Activated CD8-positive, alpha-beta memory T cell treated with anti-CD3 and anti-CD28 coated beads for 4 hours (primary cell): ENCODE measurements at places on chromosomes 3 and 15.

GRCh38 chr15:100595964-100596363, 6.0 kb downstream of the LINS1 start:
- DNase-seq, result no peak

GRCh38 chr3:161444694-161445077, 51.9 kb upstream of the OTOL1 start:
- no peak for DNase-seq

- DNase-seq, result no peak
Observed at GRCh38 chr3:183878071-183878470, 6.6 kb downstream of the PARL start.

DNA sequence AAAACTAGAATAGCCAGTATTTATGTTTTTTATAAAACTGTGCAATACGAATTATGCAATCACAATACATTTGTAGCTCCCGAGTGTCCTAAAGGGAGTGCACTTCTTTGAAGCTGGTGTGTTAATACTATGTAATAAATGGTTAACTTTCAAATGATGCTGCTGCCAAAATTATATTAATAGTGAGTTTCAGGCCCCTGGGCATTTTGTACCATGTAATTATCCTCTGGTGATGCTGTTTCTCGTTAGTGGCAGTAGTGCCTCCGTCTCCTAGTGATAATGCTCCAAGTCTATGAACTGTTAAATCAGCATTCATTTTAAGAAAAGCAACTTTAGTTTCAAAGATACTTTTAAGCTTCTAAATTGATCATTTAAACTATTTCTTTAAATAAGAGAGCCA, 132.7 kb upstream of the BHLHE40 start:
- no peak for DNase-seq

GRCh38 chr15:63944681-63944955, 101.7 kb downstream of the DAPK2 start:
- no peak for DNase-seq

DNA sequence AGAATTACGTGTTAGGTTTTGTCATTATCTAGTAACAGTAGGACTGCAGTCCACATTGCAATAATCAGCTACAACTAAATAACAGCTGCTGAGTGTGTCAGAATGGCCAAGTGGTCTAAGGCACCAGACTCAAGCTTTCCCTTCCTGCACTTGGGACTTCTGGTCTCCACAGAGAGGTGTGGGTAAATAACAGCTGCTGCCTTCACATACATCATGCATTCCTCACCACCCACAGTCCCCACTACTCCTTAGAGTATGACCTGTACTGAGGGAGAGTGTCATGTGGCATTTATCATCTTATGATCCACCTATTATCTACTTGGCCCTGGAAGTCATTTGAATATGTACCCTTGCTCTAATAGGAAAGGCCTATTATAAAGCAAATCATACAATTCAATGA, 22.2 kb upstream of the ZMAT3 start:
- no peak for DNase-seq
